Activated T-cell treated with anti-CD3 and anti-CD28 coated beads, Interleukin-2, amount 50 U/mL, for 72 hours (primary cell): ENCODE measurements at places on chromosomes 11 and 22.
A peak's percentile ranks its signal among the peaks of the same experiment; 100 is the strongest.

- H3K4me1 ChIP-seq = peaks cover 16% of the 10 kb centered on the region
- DNase-seq = no peak
- no peak overlapping the region for H3K4me3 ChIP-seq
- no peaks in the 10 kb centered on the region for H3K36me3 ChIP-seq
- H3K27me3 ChIP-seq = no peaks in the 10 kb centered on the region
- no peak overlapping the region for H3K27ac ChIP-seq
Observed at GRCh38 chr11:61702701-61703312, 22.6 kb downstream of the DAGLA start.

DNA sequence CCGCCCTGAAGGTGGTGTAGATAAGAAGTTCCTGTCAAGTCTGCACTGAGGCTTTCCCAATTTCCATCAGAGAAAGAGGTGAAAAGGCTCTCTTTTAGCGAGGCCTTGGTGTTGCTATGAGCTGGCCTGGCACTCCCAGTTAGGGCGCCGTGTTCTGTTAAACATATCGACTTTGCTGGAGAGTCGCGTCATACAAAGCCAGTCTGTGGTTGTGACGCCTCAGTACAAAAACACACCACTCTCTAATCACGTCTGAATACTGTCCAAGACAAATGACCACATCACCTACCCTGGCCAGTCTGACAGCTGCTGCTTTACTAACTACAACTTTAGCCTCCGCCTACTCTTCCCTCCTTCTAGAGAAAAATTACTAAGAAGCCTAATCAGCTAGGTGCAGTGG, 8.0 kb upstream of the TOLLIP start:
- no peak overlapping the region for H3K4me3 ChIP-seq
- no peaks in the 10 kb centered on the region for H3K36me3 ChIP-seq
- no peak overlapping the region for H3K27ac ChIP-seq
- peaks cover 9% of the 10 kb centered on the region for H3K27me3 ChIP-seq
- H3K4me1 ChIP-seq = peaks cover 7% of the 10 kb centered on the region

- H3K27me3 ChIP-seq = no peaks in the 10 kb centered on the region
- DNase-seq = no peak
- no peak overlapping the region for H3K27ac ChIP-seq
- no peaks in the 10 kb centered on the region for H3K4me1 ChIP-seq
- H3K36me3 ChIP-seq = no peaks in the 10 kb centered on the region
Observed at GRCh38 chr11:84255483-84255882, 969.3 kb upstream of the CCDC90B start.

DNA sequence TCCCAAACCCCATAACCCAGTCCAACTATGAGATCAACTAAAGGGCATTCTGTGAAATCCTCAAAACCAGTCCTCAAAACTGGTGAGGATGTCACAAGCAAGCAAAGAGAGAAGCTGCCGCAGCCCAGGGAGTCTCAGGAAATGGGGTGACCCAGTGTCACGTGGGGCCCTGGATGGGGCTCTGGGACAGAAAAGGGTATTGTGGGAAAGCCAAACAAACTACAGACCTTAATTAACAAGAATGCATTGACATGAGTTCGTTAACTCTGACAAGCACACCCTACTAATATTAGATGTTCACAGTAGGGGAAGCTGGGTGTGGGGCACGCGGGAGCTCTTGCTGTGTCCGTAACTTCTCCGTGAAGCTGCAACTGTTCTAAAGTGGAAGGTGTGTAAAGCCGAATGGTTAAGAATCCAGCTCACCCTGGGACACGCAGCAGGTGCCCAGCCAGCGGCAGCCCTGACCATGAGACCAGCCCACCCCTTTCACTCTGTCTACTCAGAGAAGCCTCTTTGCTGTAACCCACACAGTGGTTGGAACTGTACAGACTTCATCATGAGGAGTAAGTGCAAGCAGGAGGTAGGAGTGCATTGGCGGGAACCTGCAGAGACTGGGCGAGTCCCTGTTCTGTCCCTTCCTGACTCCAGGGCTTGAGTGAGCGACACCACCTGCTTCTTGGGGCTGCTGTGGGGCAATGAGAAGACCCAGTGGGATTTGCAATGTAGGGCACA, 17.9 kb downstream of the LINC01488 start:
- no peaks in the 10 kb centered on the region for H3K4me1 ChIP-seq
- DNase-seq = no peak

- H3K36me3 ChIP-seq = peaks cover 14% of the 10 kb centered on the region
- no peaks in the 10 kb centered on the region for H3K27me3 ChIP-seq
- peaks cover 69% of the 10 kb centered on the region for H3K4me1 ChIP-seq
- H3K27ac ChIP-seq = peak overlapping the region; percentile 93
Observed at GRCh38 chr11:62708793-62709192, 1.3 kb downstream of the GNG3 start.

GRCh38 chr22:30292069-30292970, 3.0 kb upstream of the CASTOR1 start:
- no peak overlapping the region for H3K4me3 ChIP-seq
- H3K36me3 ChIP-seq = no peaks in the 10 kb centered on the region
- peaks cover 38% of the 10 kb centered on the region for H3K4me1 ChIP-seq
- no peaks in the 10 kb centered on the region for H3K27me3 ChIP-seq
- H3K27ac ChIP-seq = no peak overlapping the region
- DNase-seq = no peak

- no peaks in the 10 kb centered on the region for H3K27me3 ChIP-seq
- peak overlapping the region; percentile 94 for H3K4me3 ChIP-seq
- peaks cover 21% of the 10 kb centered on the region for H3K36me3 ChIP-seq
- DNase-seq = no peak
- H3K27ac ChIP-seq = peak overlapping the region; percentile 96
Observed at GRCh38 chr11:10857459-10857708, 469 bp downstream of the ZBED5 start.
